ENCODE measurements at places on chromosomes 16 and 17.

DNA sequence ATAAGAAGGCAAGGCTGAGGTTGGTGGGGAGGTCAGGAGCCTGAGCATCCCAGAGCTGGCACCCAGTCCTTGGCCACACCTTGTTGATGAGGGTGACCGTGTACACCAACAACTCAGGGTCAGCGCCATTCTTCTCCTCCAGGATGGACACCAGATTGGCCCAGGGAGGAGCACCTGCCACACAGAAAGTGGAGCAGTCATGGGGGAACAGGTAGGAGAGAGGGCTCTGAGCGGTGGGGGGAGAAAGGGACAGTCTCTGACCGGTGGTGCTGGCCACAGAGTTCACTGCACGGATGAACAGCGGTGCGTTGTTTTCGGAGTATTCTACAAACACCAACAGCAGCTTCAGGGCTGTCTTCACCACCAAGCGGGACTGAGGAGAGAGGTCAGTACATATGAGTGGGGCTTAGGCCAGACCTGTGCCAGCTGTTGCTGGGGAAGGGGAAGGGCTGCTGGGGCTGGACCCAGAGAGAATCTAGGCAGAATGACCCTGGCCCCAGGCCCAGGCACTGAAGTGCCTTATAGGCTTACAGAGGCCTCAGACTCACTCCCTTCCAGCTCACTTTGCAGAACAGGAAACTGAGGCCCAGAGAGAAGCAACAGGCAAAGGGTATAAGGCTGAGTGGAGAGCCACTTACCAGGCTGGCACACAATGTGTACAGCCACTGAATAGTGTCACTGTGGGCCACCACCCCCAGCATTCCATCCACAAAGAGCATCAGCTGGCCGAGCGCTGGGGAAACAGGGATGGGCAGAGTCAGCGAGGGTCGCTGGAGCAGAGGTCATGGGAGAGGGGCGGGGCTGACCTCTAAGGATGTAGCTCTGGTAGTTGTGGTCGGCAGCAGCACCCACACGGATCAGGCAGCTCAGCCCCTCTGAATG, 9.6 kb downstream of the FHOD1 start:
- no peak for DNase-seq

GRCh38 chr17:74520790-74521480, 10.3 kb downstream of the CD300LB start:
- DNase-seq: no peak

DNA sequence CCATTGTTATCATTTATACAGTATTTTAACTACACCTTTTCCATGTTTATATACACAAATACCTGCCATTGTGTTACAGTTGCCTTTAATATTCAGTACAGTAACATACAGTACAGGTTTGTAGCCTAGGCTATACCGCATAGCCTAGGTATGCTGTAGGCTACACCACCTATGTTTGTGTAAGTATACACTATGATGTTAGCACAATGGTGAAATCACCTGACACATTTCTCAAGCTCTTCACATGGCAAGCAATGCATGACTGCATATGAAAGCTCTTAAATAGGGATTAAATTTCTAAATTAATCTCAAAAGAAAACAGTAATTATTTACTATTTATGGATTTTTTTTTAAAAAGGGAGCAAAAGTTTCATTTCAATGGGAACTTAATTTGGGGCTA, 12.0 kb downstream of the LRRC37B start:
- DNase-seq: no peak

DNA sequence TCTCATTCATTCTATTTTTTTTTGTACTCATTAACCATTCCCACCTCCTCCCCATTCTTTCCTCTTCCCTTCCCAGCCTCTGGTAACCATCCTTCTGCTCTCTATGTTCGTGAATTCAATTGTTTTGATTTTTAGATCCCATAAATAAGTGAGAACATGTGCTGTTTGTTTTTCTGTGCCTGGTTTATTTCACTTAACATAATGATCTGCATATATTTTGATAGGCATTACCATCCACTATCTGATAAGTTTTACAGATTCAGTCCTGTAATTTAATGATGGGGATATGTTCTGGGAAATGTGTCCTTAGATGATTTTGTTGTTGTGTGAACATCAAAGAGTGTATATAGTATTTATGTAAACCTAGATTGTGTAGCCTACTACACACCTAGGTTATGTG, 77.5 kb upstream of the CPHXL start:
- DNase-seq: no peak

DNA sequence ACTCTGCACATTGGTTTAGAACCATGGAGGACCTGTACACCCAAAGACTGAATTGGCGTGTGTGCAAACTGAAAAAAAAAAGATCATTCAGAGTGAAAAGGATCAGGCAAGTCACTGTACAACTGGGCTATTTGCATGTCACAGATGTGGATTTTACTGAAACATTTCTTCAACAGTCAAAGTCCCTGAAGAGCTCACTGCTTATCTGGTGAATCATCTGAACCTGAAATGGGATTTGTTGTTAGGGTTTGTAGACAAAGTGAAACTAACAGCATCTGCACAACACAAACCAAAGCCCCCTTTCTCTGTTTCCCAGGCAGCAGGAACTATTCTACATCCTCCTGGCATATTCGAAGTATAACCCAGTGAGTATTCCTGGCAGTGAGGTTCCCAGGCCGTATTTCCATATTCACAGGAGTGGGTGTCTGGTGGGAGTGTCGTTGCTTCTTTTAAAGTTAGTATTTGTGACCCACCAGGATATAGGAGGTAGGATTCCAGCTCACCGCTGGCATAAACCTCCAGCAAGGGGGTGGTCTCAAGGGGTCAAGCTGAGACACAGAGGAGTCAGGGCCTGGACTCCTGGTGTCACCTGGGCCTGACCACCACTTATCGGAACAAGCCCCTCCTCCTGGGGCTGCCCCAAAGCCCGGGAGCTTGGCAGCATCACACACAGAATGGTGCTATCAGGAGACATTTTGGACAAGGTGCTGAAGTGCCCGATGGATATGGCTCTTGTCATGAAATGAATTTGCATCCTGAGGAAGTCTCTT, 80.9 kb downstream of the GOSR1 start:
- DNase-seq: no peak

DNA sequence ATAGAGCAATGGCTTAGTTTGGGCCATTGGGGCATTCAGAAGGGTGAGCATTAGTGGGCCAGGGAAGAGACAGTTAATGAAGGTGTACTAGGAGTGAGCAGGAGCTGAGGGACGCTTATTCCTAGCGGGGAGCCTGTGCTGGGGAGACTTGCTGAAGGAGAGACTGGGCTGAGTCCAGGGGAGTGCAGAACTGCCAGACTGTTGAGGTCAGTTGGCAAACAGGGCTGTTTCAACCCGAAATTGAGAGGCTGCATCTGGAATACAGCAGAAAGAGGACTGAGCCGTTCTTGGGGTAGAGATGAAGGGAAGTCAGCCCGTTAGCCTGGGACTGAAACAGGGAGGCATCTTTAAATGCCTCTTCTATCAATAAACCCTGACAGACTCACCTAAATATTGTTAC, 33.2 kb downstream of the MAP2K6 start:
- DNase-seq: no peak

- no peak for DNase-seq
Observed at GRCh38 chr17:323721-324571, 28.7 kb downstream of the RPH3AL start.

DNA sequence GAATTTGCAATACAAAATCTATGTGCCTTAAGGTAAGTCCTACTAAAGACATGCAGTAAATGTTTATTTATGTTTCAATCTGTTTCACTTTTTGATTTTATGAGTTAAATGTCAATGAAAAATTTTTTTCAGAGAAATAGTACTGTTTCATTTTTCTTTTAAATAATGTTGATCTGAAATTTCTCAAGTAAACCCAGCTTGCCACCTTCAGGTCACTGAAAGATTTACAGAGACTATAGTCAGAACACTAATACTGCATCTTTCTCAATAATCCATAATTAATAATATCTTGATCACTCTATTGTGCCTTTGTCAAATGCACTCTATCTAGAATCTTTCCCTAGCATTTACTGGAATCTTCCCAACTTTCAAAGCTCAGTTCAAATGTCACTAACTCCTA, 6.5 kb upstream of the DHX40 start:
- no peak for DNase-seq

- DNase-seq: no peak
Observed at GRCh38 chr16:2364638-2365210, 24.2 kb upstream of the ABCA3 start.

DNA sequence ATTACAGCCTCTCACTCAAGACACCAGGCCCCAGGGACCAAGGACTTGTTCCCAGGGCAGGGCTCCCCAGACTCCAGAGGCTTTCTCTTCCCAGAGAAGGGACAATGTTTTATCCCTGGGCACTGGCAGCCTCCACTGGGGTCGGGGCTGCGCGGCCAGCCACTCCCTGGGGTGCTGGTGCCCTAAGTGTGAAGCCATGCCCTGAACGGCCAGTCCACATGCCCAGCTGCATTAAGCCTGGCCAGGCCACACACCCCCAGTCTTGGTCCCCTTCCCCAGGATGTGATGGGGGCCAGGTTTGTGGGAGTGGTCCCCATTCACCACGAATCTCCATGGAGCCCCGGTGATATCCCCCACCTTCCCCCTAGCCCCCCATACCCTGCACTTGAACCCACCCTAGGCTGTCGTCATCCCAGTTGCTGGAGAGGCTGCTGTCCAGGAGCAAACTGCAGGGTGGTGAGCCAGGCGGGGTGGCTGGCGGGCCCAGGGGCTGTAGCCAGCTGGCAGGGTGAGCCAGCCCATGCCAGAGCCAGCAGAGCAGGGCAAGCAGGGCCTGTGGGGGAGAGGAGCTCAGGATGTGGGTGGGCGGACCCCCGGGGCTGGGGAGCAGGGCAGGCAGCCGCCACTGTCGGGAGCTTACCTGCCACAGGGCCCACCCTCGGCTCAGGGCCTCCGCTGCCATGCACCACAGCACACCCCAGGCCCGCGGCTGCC, 4.6 kb downstream of the PAQR4 start:
- DNase-seq: no peak

- DNase-seq: no peak
Observed at GRCh38 chr17:4087911-4088693, 54.7 kb downstream of the ZZEF1 start.

GRCh38 chr17:64002658-64003525, 4.7 kb downstream of the PRR29 start:
- DNase-seq: no peak

DNA sequence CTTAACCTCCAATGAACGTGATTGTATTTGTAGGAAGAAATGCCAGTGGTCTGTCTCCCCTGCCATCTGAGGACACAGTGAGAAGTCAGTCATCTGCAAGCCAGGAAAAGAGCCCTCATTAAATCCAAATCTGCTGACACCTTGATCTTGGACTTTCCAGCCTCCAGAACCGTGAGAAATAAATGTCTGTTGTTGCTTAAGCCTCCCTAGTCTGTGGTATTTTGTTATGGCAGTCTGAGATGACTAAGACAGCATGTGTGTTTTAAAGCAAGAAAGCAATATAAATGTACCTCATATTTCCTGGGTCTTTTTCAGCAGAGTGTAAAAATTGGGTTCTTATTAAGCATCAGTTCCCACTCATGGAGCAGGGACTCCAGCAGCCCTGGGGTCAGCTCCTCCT, 177.9 kb upstream of the NLRP1 start:
- DNase-seq: no peak

GRCh38 chr16:65235339-65236177, 113.7 kb upstream of the CDH11 start:
- peak; percentile 42 for DNase-seq

DNA sequence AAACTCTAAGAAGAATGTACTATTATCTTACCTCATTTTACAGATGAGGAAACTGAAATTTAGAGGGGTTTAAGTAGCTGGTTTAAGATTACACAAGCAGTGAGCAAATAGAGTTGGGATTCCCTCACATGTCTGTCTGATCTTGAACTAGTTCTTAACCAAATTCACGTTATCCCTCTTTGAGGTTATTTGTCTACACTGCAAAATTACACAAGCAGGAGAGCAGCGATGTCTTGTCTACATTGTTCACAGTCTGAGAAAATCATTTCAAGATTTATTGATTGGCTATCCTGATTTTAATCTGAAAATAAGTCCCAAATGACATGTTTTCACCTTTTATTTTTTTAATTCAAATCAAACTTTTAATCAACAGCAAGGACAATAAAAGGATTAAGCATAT, 56.9 kb downstream of the SOX9 start:
- no peak for DNase-seq

DNA sequence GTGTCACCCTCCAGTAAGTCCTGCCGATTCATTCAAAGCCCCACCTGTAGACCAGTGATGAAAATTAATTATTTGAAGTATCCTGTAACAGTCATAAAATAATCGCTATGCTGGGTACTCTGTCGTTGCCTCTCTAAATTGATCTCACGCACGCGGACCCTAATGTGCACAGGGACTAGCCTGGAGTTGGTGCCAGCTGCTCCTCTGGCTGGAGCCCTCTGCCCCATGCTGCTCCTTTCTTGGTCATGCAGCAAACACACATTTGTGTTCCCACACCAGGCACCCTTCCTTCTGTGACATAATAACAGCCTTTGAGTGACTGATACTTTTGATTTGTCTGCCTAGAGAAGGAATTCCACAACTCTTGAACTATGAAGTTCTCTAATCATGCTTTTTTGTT, 16.0 kb downstream of the RAB11FIP3 start:
- DNase-seq: no peak

- DNase-seq: no peak
Observed at GRCh38 chr17:79391376-79392233, 219.2 kb downstream of the RBFOX3 start.

- DNase-seq: no peak
Observed at GRCh38 chr16:53713403-53714204, 9.6 kb downstream of the FTO start.

- DNase-seq: no peak
Observed at GRCh38 chr16:67676939-67677338, 10.3 kb downstream of the C16orf86 start.

DNA sequence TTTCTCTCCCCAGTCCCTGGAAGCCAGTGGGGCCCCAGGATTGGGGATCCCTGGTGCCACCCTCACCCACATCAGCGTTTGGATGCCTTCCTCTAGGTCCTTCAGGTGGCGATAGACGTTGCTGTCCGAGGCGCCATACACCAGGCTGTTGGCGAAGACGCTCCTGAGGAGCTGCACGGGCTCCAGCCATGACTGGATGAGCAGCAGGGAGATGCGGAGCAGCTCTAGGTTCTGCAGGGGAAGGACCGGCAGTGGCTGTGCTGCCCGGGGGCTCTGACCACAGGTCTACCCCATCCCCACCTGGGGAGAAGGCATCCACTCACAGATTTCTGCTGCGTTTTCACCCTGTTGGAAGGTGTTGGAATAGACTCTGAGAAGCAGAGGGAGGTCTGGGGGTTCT, 1.0 kb downstream of the GH2 start:
- no peak for DNase-seq

DNA sequence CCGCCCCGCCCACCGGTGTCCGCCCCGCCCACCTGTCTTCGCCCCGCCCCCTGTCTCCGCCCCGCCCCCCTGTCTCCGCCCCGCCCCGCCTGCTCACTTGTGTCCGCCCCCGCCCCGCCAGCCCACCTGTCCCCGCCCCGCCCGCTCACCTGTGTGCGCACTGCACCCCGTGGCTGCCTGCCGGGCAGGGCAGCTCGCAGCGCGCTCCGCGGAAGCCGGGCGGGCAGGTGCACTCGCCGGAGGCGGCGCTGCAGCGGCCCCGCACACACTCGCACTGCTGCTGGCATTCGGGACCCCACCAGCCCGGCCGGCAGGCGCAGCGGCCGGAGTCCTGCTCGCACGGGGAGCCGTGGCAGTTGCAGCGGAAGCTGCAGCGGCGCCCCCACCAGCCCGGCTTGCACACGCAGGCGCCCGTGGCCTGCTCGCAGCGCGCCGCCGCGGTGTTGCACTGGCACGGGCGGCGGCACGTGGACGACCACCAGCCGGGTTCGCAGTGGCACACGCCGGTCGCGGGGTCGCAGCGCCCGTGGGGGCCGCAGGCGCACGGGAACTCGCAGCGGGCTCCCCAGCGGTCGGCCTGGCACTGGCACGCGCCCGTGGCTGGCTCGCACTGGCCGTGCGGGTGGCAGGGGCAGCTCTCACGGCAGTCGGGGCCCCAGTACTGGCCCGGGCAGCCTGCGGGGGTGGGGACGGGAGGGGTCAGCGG, 2.1 kb downstream of the SCARF1 start:
- no peak for DNase-seq
